ENCODE measurements at places on chromosomes 11 and 22. TPM values are rescaled to one million over a fixed set of nuclear protein-coding genes. Genes with fewer than 3 reads are reported as not detected.

UCP3 gene
- polyA plus RNA-seq, result 1.1 TPM

C11orf87 gene
- 2.1 TPM for polyA plus RNA-seq

POTEH gene
- not detected for polyA plus RNA-seq

- no peak for DNase-seq
Measured at GRCh38 chr11:19592842-19593241, 119.8 kb upstream of the NAV2 start.

- DNase-seq, result no peak
Measured at GRCh38 chr11:80109031-80109430, 668.2 kb upstream of the TENM4 start.

DNA sequence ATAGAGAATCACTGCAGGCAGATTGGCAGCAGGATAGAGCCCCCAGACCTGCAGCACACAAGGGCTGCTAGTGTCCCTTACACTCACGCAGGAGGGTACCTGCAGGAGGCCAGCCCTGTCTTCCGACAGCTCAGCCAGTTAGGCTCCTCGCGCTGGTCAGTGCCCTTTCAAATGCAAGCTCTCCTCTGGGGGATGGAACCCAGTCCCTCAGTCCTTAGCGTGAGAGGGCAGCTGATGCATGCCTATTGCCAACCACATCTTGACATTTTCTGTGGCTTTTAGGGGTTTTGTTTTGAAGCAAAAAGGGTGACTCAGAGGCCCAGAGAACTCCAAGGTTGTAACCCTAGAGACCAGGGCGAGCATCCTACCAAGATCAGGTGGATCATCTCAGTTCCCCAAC, 40.0 kb downstream of the WNT11 start:
- no peak for DNase-seq

- no peak for DNase-seq
Measured at GRCh38 chr22:17703811-17704210, 65.3 kb downstream of the BCL2L13 start.

- DNase-seq, result no peak
Measured at GRCh38 chr11:33889296-33889695, 2.6 kb downstream of the LMO2 start.

- no peak for DNase-seq
Measured at GRCh38 chr11:68741463-68741862, 9.9 kb downstream of the TESMIN start.

DNA sequence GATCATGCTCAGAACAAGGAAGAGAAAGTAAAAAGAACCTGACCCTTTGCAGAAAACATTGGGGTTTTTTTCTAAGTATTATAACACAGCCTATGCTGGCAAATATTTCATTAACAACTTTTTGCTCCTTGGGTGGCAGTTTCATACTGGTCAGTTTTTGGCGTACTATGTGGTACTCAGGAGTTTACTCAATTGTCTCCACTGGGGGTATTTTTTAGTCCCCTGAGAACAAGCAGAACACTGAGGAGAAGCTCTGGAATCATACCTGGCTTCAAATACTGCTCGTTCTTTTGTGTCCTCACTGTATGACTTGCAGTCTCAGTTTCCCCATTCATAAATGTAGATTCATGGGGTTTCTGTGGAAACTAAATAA, 90.4 kb downstream of the SERGEF start:
- no peak for DNase-seq

DNA sequence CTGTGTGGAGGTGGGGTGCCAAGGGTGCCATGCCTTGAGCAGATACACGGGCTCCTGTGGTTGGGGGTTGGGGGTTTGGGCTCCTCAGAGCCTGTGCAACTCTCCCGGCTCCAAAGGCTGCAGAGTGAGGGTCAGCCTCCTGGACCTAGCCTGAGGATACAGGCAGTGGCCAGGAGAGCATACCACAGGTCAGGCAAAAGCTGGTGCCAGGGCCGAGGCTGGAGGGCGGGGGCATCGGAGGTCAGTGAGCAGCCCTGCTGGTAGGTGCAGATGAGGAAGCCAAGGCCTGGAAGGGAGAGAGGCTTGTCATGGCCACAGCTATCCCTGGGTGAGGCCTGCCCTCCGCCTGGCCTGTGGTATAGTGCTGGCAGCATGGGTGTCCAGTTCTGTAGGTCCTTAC, 25.6 kb upstream of the DGCR8 start:
- no peak for DNase-seq

GRCh38 chr11:133547808-133548494, 15.7 kb upstream of the OPCML start:
- DNase-seq, result no peak

DNA sequence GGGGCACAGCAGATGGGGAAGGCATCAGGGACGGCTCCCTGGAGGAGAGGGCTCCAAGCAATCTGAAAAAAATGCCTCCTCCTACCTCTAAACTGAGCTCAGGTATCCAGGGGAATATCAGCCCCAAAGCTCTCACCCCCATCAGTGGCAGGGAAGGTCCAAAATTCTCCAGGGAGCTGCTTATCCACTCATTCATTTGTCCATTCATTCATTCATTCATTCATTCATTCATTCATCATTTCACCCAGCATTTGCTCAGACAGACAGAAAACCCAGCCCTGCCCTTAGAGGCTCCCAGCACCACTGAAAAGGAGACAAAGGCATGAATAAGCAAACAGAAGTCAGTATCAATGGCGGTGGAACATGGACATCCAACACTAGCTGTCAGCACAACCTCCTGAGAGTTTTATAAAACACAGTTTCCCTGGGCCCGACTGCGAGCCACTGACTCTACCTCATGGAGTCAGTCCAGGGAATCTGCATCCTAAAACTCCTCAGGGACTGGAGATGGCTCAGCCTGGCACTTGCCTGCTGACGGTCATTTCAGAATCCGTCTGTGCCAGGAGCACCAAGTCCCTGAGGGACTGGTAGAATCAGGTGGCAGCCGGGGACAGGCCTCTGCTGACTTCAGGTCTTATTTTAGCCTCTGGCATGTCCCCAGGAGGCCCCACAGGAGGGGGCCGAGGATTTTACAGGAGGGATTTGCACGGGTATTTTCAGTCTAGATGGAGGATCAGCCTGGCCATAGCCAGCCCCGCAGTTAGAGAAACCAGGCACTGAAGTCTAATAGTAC, 164.6 kb downstream of the MN1 start:
- DNase-seq, result no peak

DNA sequence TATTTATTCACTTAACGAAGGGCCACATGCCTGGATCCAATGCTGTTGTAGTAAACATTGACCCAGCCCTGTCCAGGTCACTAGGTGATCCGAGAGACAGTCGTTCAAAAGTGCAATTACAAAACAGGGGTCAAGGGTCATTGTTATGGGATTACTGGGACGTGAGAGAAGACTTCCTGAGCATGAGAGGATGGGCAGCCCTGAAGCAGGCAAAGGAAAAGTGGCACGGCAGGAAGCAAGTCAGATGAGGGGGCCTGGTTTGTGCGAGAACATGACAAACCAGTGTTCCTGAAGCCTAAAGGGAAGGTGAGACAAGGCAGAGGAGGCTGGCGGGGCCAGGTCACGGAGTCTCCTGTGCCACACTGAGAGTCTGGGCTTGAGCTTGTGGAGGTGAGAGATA, 15.8 kb upstream of the MMP20 start:
- no peak for DNase-seq

Measured in brain (organoid and tissue), 16 donors.